ENCODE measurements at places on chromosomes 11 and 22. TPM values are rescaled to one million over a fixed set of nuclear protein-coding genes. Genes with fewer than 3 reads are reported as not detected.

The MS4A6E gene
- total RNA-seq: not detected

The OR6A2 gene
- 0.31 TPM for total RNA-seq

The KLHL22 gene
- total RNA-seq: 21.9 TPM

The DCHS1 gene
- total RNA-seq: 0.24 TPM

The ZNF215 gene
- 1.8 TPM for total RNA-seq

The PANX3 gene
- total RNA-seq: not detected

The ALDH3B1 gene
- not detected for total RNA-seq

The SVIP gene
- total RNA-seq: 47.5 TPM

The C11orf58 gene
- total RNA-seq: 152 TPM

The BCO2 gene
- 0.49 TPM for total RNA-seq

The CYP2D6 gene
- total RNA-seq: 4.1 TPM

The MAPK8IP1 gene
- 0.51 TPM for total RNA-seq

The ASRGL1 gene
- 5.7 TPM for total RNA-seq

The HORMAD2 gene
- 0.21 TPM for total RNA-seq

The USP2 gene
- 0.22 TPM for total RNA-seq

All from activated T-helper 1 cell treated with anti-CD3 and anti-CD28 coated beads, Interleukin-12 subunit alpha, Interleukin-12 subunit beta, Interleukin-2, Interleukin-4 antibody, amounts not matched to agents 30 ng/mL and 10 ng/mL and 1 ng/mL, durations not matched to agents 14 hours and 24 hours and 36 hours (primary cell).